ENCODE measurements at places on chromosomes 12 and 14.
A peak's percentile ranks its signal among the peaks of the same experiment; 100 is the strongest.

DNA sequence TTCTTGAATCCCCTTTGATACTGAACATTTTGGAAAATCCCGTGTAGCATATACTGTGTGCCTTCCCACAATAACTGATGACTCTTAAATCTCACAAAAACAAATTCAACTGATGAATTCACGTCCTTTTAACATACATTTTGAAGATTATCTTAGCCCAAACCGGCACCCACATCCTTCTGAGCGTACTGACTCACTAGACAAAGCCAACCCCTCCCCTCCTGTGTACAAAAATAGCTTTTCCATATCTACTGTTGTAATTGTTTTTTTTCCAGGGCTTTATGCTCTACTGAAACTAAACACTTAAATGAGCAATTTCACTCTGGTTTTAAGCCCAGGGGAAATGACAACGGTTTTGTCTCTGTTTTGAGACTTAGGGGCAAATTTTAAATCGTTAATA is 109.4 kb upstream of the ATF7IP start:
- no peak for DNase-seq

- no peak for DNase-seq
Measured at GRCh38 chr12:123121670-123122069, 29.2 kb downstream of the PITPNM2 start.

DNA sequence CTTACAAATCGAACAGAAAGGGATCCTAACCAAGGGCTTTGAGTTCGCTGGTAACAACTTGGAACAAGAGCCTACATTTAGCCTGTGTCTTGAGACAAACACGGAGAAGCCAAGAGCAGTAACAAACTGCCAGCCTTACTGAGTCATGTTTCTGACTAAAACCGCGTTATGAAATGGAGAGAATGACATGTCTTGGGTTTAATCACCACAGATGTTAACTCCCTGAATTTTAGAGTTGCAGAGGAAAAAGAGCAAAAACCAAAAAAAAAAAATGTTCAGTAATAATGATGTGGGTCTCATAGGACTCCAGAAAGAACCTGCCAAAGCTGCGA is 1.0 kb downstream of the BLTP3B start:
- DNase-seq = no peak

DNA sequence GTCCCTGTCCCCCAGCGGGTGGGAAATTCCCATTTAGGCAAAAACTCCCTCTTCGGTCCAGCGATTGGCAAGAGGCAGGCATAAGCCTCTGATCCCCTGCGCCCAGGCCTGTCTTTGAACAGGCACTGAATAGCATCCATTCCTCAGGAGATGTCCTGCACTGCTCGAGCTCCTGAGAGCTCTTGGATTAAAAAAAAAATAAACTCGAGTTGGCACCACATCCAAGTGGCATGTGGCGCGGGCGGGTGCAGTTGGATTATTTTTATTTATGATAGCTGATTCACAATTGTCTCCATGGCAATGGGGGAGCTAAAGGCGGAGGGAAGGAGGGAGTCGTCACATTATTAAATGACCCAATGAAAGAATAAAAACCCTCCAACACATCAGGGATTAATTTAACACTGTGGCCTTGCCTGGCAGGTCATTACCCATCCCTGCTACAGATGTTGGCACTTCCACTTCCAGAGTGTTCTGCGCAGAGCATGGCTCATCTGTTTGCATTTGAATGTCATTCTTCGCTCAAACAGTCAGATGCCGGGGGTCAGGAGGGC is 207.2 kb downstream of the AACS start:
- no peak for DNase-seq

DNA sequence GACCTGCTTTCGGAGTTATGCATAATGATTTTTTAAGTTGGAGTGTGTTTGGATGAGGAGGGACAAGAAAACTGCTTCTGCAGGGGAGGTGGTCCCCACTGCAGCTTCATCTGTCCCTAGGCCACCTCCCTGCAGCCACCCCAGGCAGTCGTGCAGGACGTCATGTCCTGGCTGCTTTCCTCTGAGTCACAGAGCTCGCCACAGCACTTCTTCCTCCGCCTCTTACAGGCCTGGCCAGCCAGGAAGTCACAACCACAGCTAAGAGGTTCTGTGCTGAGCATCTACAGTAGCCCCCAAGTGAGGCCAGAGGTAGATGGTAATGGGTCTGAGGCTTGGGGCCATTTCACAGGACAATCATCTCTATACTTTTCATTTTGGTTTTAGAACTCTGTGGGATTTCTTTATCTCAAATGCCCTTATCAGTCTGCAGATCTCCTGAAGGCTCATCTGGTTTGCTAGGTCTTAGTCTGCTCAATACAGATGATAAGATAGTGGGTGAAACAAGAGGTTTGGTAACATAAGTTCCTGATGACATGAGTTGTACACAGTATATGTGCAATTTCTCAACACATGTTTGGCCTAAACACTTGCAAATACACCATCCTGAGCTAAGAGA is 106.4 kb downstream of the ARF6 start:
- DNase-seq = peak; percentile 38

GRCh38 chr12:100058482-100059029 is 73.8 kb upstream of the ANKS1B start:
- DNase-seq = no peak

- no peak for DNase-seq
Measured at GRCh38 chr14:104938436-104938835, 13.8 kb downstream of the PLD4 start.

GRCh38 chr14:42480255-42480654 is 873.6 kb downstream of the LRFN5 start:
- no peak for DNase-seq
